ENCODE measurements at places on chromosomes 12 and 14.
A peak's percentile ranks its signal among the peaks of the same experiment; 100 is the strongest.

DNA sequence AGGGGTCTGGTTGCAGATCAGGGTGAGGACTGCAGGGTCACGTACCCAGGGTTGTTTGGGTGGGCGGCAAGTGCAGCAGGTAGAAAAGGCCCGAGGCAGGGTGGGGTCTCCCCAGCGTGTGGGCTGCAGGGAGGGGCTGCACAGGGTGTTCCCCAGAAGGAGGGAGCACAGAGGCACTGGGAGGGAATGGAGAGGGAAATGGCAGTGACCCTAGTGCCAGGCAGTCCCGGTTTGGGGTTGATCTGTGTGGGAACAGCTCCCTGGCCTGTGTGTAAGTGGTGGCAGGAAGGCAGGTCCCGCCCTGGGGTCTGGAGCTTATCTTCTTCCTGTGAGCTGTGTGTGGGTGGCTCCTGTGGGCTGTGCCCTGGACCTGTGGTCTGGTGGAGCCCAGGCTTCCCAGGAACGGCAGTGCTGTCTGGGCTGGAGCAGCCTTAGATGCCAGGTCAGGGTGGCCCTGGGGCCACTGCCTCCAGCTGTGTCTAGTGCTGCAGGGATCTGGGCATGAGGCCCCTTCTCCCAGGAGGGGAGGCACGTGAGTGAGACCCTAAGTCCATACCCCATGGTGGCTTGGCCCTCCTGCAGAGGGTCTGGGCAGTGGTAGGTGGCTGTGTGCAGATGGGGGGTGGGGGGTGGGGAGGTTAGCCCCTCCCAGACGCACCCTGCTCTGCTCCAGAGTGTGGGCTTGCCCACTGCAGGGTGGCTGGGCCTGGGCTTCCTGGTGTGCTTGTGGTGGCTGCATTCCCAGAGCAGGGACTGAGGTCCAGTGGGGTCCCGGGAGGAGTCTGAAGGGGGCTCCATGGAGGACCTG is 363.5 kb downstream of the TMEM121 start:
- no peak for DNase-seq

GRCh38 chr14:78355109-78355508 is 184.9 kb downstream of the NRXN3 start:
- no peak for DNase-seq

DNA sequence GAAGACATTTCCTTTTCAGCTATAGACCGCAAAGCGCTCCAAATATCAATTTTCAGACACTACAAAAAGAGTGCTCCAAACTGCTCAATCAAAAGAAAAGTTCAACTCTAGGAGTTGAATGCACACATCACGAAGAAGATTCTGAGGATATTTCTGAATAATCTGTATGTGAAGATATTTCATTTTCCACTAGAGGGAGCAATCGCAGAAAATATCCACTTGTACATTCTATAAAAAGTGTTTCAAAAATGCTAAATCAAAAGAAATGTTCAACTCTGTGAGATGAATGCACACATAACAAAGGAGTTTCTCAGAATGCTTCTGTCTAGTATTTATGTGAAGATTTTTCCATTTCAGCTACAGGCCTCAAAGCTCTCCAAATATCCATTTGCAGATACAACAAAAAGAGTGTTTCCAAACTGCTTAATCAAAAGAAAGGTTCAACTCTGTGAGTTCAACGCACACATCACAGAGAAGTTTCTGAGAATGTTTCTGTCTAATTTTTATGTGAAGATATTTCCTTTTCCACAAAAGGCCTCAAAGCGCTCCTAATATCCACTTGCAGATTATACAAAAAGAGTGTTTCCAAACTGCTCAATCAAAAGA is 643.8 kb upstream of the ALG10B start:
- no peak for DNase-seq

- DNase-seq: no peak
Observed at GRCh38 chr12:22275843-22276242, 58.7 kb downstream of the ST8SIA1 start.

- no peak for DNase-seq
Observed at GRCh38 chr12:96201272-96202227, 7.4 kb downstream of the ELK3 start.

GRCh38 chr12:52280319-52280795 is 5.9 kb downstream of the KRT86 start:
- peak; percentile 66 for DNase-seq

DNA sequence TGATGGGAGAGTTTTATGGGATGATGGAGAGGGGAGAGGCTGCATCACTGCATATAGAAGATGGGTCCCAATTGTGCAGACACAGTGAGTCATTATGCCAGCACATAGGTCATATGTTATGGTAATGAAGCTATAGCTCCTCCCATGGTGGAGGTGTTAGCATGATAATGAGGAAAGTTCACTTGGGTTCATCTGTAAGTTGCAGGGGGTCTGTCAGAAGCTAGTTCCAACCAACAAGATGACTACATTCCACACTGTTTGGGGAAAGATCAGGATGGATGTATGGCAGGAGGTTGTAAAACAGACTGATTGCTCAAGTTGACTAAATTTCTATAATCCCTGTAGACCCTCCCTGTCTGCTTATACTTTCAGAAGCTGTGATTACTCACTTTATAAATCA is 561.3 kb downstream of the C12orf50 start:
- DNase-seq: peak; percentile 8

DNA sequence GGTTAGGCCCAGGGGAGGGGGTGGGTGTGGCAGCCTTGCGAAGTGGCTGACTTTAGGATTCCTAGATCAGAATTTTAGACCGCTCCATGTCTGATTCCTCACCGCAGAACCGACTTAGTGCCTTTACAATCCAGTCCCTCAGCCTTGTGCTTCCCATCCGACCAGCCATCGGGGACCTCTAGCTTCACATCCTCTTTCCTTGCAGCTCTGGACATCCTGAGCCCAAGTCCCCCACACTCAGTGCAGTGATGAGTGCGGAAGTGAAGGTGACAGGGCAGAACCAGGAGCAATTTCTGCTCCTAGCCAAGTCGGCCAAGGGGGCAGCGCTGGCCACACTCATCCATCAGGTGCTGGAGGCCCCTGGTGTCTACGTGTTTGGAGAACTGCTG is 557 bp downstream of the COPS7A start:
- DNase-seq: peak; percentile 60

- DNase-seq: no peak
Observed at GRCh38 chr14:81686512-81686911, 152.9 kb upstream of the SEL1L start.

DNA sequence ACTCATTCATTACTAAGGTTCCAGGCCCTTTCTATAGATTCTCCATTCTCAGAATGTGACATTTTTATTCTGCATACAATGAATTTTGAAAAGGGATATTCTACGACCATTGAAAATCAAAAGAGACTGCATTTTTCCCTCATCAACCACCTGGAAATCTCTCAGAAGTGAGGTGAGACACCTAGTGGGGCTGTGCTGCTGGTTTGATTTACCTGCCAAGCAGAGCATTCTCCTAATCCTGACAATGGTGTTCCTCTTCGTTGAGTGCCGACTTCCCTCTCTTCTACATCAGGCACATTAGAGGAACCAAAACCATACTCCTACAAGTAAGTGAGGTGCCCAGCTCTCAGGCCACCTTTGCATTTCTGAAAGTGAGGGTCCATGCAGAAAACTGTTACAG is 14.9 kb downstream of the CKB start:
- no peak for DNase-seq

DNA sequence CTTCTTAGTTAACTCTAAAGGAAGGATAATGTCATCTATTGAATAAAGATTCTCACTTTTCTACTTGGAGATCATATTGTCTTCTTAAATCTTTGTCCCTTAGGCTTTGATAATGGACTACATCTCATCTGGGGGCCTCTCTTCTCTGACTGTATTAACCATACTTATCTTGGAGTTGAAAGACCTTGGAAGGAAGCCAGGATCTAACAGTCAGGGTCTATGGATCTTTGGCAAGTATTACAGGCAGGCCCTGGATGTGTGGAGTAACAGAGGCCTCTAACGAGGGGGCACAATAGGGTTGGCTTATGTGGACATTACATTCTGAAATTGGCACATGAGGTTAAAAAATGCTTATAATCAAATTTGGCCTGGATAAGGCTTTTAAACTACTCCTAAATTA is 513.8 kb downstream of the NRXN3 start:
- peak; percentile 61 for DNase-seq

- peak; percentile 61 for DNase-seq
Observed at GRCh38 chr12:113062502-113063395, 6.2 kb downstream of the DTX1 start.

GRCh38 chr12:75488553-75488952 is 8.0 kb downstream of the GLIPR1 start:
- DNase-seq: peak; percentile 24

GRCh38 chr12:20154052-20154451 is 214.3 kb upstream of the PDE3A start:
- DNase-seq: no peak

DNA sequence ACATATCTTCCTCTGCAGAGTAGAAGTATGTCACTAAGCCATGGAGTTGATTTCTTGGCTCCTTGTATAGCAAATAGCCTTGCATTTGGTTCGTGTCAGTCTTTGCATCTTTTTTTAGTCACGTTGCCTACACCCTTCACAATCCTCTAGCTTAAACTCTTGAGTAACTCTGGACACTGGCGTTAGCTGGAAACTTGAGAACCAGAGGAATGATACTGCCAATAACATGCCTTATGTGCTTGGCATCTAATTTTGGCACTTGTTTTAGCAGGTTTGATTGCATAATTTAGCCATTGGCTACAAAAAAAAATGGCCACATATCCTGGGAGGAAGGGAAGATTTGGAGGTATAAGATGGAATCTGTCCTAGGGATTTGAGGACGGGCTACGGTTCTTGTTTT is 136.2 kb downstream of the ETV6 start:
- no peak for DNase-seq

DNA sequence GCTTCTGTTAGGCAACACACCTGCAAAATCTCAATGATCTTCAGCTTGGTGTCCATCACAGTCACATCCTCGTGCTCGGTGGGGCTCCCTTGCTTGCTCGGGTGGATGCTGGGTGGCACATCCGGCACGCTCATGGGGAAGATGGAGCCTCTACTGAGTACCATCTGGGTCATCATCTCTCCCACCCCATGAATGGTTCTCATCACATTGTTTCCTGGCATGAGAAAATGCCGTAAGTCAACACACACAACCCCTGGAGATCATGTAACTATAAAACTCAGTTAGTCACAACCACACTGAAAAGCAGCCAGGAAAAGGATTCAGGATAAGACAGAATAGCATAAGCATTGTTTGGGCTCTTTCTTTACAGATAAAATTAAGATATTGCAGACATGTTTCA is 201.1 kb downstream of the ITPR2 start:
- peak; percentile 43 for DNase-seq

DNA sequence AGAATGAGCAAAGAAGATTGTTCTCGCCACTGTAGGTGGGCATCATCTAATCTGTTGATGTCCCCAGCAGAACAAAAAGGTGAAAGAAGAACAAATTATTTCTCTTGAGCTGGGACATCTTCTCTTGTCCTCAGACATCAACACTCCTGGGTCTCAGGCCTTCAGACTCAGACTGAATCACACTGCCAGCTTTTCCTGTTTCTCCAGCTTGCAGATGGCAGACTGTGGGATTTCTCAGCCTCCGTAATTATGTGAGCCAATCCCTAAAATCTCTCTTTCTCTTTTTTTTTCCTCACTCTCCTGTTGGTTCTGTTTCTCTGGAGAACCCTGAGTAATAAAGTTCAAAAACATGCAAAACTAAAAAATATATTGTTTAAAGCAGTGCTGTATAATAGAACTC is 3.7 kb upstream of the TMPRSS12 start:
- DNase-seq: no peak

GRCh38 chr12:23504641-23505399 is 444.6 kb downstream of the SOX5 start:
- DNase-seq: no peak

GRCh38 chr12:69290545-69291277 is 51.3 kb downstream of the CPSF6 start:
- DNase-seq: peak; percentile 78

- no peak for DNase-seq
Observed at GRCh38 chr12:116968986-116969385, 58.2 kb downstream of the FBXW8 start.

DNA sequence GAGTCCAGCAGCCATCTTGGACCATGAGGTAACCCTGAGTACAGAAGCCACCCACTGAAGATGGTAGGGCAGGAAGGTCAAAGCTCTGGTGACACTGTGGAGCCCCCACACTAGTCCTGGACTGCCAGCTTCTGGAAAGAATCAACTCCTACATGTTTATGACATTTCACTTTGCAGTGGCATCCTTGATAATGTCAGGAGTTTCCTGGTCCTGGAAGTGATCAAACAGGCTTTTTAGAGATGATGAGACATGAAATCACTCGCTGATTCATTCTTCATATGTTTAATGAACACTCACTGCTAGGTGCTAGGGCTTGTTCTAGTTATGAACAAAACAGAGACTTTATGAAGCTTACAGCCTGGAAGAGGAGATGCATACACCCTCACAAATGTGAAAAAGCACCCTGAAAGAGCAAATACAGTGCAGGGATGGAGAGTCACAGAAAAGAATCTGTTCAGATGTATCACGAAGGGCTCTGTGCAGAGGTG is 15.8 kb upstream of the HNF1A start:
- no peak for DNase-seq

DNA sequence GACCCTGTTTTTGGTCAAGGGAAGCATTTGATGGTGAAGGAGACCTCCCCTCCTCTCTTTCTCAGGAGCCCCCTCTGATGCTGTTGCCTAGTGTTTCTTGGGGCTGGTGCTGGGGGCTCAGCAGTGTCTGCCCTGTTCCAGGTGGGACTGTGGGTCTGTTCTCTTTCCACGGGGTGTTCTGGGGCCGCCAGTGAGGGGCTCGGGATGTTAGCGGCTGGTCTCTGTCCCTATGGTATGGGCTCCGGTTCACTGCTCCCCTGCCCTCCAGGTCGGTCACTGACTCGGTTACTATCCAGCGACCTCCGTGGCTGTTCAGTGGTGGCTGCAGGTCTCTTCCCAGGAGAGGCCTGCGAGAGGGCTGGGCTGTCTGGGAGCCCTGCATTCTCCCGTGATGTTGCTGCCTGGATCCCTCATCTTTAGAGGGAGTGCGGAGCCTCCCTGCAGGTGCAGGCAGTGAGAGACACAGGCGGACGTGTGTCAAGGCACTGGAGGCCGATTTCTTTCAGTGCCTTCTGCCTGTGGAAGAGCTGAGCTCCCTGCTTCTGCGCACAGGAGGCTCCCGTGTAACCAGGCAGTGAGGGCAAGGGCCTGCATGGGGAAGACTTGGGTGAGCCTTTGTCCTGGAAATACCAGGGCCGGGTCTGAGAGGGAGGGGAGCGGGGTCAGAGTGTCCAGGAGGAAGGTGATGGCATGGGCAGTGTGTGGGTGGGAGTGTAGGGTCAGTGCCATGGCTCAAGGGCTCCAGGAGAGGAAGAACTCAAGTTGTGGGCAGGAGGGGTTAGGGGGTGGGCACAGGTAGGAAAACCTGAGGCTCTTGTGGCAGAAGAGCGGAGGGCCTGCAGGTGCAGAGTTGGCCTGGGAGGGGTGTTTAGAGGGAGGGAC is 362.6 kb downstream of the TMEM121 start:
- no peak for DNase-seq

DNA sequence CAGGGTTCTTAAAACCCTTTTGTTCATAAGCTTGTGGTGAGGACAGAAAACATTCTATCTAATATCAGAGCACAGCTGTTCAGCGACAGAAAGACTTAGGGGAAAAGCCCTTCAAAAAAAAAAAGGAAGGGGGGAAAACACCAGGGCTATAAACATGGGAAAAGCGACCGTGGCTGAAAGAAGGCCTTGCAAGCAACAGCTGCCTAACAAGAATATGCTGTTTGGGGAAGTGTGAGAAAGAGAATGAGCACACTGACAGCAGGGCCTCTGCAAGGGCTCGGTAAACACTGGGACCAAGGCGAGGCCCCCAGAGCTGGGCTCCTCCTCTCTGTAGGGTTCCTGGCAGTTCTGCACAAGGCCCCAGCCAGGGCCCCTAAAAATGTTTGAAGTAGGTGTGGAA is 27.4 kb upstream of the CCND2 start:
- no peak for DNase-seq
